Ovary (tissue), 10 donors: ENCODE measurements at places on chromosomes 12 and 14.

DNA sequence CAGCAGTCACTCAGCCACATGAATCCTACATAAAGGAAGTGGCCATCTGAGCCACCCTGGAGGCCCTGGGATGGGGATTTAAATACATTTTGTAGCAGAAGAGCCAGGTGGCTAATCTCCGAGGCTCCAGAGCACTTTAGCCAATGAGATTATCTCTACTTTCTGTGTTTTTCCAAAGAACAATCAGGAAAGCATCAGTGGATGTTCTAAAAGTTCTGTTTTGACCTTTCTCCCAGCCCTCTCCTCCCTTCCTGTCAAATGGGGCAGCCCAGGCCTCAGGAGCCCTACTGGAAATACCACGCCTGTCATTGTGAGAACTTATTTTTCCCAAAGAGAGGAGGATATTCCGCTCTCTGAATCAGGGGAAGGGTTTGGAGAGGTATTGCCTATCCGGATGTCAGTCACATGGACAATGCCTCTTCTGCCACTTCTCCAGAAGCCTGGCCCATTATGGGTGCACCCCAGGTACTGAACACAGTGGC is 336.8 kb upstream of the FKBP4 start:
- no peak for DNase-seq

- no peak for DNase-seq
Observed at GRCh38 chr12:117878605-117879004, 90.2 kb downstream of the KSR2 start.

- DNase-seq, result peak; percentile 83
Observed at GRCh38 chr12:3076730-3077571, at the start of gene TSPAN9. Gene TSPAN9 (plus strand): TSS chr12:3077379. CDS start chr12:3201194, 123,815 bp downstream.

DNA sequence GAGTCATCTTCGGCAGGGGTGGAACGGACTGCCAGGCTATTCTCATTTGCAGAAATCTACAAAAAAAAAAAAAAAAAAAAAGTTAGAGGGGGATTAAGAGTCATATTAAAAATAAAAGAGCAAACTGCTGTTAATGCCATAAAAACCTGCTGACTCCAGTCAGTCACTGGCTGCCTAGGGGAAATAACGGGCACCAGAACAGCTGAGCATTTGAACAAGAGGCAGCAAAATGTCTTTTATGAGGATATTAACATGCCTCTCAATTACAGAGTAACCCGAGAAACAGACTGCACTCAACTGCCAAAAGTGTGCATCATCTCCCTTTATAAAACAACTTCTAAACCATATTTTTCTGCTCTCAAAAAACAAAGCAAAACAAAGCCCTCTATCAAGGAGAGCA is 28.7 kb upstream of the CERS5 start:
- no peak for DNase-seq

DNA sequence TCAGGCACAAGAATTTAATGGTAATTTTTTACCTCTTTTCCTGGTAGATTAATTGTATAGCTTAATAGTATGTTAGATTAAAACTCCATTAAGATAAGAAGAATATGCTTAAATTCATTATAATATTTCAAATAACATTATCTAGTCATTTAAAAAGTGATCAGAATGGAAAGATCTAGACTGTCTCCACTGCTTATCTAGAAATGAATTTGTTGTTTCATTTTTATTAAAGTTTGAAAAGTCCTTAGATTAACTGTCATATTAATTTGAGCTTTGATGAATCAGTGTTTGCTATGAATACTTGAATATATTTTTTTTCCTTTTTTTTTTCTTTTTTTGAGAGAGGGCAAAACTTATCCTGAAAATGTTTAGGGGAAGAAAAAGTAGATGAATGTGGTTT is 236.6 kb upstream of the NPAS3 start:
- DNase-seq, result no peak

DNA sequence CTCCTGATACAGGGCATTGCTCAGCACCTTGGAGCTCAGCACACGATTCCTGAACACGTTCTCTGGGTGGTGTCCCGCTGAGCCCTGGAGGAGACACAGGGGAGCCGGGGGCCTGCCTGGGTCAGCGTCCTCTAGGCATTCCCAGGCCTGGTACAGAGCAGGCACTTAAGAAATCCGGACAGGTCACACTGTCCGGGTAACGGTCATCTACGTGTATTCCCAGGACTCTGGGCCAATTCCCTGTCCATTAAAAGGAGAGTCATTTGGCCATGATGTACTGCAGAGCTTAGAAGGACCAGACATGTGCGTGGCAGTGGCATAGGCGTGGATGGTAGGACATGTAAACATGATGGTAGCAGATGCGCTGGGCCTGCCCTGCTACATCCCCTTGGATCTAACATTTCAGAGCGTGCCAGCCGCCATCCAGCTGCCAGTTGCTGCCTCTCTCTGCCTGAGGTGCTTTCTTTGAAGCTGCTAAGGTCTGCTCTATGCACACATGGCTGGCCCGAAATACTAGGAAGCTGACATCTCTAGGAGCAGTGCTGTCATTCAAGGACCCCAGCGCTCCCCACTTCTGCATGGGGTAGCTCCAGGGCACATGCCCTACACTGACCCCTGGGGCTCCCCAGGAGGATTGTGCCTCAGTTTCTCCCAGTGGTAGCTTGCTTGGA is 273.1 kb upstream of the RTL1 start:
- DNase-seq, result no peak

- DNase-seq, result no peak
Observed at GRCh38 chr12:104482113-104482512, 25.4 kb downstream of the CHST11 start.

DNA sequence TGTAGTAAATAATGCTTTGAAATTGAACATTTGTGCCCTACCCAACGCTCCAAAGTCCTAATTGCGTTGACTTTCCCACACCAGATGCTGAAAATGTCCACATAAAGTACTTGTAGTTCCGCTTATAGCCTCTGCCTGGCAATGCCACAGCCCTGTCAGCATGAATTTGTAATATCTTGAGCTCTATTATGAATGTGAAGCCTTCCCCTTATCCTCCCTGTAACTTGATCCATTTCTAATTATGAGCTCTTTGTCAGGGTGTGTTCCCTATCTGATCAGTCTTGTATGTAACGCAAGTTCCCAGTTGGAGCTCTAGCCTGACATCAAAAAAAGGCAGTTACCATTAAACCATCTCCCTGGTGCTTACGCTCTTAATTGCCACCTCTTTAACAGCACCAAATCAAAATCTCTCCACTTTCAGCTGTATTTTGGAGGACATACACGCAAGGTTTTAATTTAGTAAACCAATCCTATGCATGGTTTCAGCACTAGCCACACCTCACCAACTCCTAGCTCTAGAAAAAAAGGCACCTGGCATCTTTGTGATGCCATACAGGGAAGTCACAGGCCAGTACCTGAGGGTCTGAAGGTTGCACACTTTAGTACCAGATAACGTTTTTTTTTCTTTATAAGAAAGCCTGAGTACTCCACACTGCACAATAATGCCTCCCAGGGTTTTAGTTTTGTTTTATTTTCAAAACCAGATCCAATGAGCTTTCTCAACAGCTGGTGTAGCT is 69.3 kb downstream of the EEA1 start:
- DNase-seq, result no peak
